ENCODE measurements at places on chromosomes 1 and 21. TPM values are rescaled to one million over a fixed set of nuclear protein-coding genes. Genes with fewer than 3 reads are reported as not detected.

The CYP4Z1 gene
- total RNA-seq, result not detected

The NHLH1 gene
- total RNA-seq, result not detected

The CRYAA gene
- not detected for total RNA-seq

The FMOD gene
- 4.7 TPM for total RNA-seq

The MXRA8 gene
- total RNA-seq, result 281 TPM

Data from epithelial cell of alveolus of lung (primary cell).